ENCODE measurements at places on chromosomes 2 and 18.

- DNase-seq = peak; percentile 20
Measured at GRCh38 chr2:240999873-241000541, 1.6 kb downstream of the SNED1 start.

DNA sequence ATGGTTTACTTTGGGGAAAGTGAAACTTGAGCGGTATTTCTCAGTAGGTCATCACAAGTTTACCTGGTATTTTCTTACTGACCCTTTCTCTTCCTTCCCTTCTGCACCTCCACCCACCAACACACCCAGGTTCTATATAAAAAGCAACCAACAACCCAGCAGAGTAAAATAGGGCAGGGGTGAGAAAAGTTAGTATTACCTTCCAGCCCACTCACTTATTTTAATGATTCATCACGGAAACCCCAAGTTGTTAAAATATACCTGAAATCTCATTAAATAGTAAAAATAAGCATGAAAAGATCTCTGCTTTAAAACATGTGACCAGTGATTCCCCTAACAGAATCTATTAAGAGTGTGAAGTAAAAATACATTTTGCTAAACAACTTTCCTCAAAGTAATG is 306.1 kb downstream of the ZEB2 start:
- no peak for DNase-seq

GRCh38 chr2:157497638-157498314 is 53.9 kb upstream of the CYTIP start:
- no peak for DNase-seq

DNA sequence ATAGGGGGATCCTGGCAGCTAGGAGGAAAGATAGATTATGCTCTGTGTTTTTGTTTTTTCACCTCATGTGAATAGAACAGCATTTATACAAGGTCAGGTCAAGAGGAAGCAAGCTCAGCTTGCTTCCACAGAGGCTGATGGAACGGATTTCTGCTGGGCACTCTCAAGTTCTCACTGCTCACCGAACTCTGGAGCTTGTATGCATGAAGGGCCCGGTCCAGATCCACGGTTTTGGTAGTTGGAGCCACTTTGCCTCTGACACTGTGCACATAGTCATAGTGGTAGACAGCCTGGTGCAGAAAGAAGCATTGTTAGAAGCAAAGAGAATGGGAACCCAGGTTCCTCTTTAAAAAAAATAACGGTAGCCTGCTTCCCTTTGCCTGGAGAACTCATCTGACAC is 141.9 kb downstream of the RIF1 start:
- no peak for DNase-seq

GRCh38 chr18:70491734-70492348 is 203.0 kb downstream of the SOCS6 start:
- DNase-seq = peak; percentile 45

GRCh38 chr2:69222953-69223658 is 163.9 kb downstream of the GFPT1 start:
- DNase-seq = peak; percentile 58

- DNase-seq = no peak
Measured at GRCh38 chr2:41610501-41611190, 437.2 kb upstream of the PKDCC start.

DNA sequence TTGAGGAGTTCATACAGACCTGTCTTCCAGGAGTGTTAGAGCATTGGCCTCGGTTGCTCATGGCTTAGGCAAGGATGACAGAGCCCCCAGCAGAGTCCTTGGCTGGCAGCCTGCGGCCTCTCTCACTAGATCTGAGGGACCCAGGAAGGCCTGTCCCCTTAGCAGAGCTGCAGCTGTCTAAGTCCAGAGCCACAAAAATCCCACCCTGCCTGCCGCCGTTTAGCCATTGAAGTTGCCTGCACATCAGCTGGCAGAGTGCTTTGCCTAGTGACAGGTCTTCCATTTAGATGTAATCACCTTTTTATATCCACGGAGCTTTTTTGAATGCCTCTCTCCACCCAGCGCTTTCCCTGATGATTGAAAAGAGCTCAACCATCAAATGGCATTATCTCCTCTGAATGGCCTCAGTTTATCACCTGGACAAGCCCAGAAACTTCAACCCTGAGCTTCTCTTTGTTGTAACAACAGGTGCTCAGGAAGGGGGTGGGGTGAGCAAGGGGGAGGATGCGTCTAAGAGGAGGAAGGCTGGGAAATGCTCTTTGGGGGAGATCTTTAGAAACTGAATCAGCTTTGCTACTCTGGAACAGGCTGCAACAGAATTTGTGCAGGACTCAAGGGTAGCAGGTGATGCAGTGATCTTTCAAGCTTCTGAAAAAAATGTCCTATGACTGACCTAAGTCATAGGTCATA is 71.9 kb downstream of the TNP1 start:
- DNase-seq = no peak

- DNase-seq = no peak
Measured at GRCh38 chr2:217065695-217066405, 206.0 kb upstream of the TNP1 start.

DNA sequence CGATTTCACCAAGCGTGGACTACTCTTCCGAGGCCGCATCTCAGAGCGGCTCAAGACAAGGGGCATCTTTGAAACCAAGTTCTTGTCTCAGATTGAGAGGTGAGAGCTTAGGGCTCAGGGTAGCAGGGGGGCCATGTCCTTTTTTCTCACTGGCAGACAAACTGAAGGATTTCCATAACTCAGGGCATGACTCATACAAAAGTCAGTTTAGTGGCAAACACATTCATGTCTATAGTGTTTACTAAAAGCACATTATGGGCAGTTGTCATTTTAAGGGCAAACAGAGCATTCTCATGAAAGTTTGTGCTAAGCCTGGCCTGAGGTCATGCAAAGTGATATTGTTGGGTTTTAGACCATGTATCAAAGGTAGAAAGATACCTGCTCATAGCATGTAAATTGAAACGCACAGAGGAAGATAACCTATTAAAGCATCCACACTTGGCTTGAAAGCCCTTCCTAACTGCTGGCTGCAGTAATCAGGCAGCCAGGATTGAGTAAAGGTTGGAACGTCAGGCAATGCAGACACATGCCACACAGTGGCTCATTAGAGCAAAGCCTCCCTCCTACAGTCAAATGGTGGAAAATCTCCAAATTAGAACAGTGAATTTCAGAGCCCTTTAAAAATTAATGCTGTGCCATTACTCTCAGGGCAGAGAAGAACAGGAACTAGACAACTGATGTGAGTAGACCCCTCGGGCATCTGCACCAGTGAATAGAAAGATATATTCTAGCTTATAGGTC is 54.2 kb downstream of the HK2 start:
- DNase-seq = no peak

All from left cardiac atrium (tissue), 4 donors.